CD4-positive, alpha-beta T cell treated with Interleukin-17A for 1 hour (primary cell): ENCODE measurements at places on chromosomes 13 and 19.

GRCh38 chr13:90552702-90553101, 794.8 kb upstream of the MIR17HG start:
- DNase-seq: no peak

- DNase-seq: no peak
These were observed 94.6 kb downstream of the UQCRFS1 start for GRCh38 chr19:29118389-29118788.

GRCh38 chr19:33758541-33759013, 38.1 kb upstream of the KCTD15 start:
- no peak for DNase-seq

GRCh38 chr19:35045667-35046300, 4.3 kb downstream of the HPN start:
- peak; percentile 42 for DNase-seq
